Stimulated activated CD4-positive, alpha-beta T cell treated with anti-CD3 and anti-CD28 coated beads, Interleukin-4, amount 100 ng/mL, for 4 hours (primary cell): ENCODE measurements at places on chromosomes 11 and 22.

- no peak for DNase-seq
Measured at GRCh38 chr22:30201945-30202344, 44.6 kb downstream of the LIF start.

- DNase-seq, result no peak
Measured at GRCh38 chr11:28107191-28107749, 686 bp downstream of the KIF18A start.

DNA sequence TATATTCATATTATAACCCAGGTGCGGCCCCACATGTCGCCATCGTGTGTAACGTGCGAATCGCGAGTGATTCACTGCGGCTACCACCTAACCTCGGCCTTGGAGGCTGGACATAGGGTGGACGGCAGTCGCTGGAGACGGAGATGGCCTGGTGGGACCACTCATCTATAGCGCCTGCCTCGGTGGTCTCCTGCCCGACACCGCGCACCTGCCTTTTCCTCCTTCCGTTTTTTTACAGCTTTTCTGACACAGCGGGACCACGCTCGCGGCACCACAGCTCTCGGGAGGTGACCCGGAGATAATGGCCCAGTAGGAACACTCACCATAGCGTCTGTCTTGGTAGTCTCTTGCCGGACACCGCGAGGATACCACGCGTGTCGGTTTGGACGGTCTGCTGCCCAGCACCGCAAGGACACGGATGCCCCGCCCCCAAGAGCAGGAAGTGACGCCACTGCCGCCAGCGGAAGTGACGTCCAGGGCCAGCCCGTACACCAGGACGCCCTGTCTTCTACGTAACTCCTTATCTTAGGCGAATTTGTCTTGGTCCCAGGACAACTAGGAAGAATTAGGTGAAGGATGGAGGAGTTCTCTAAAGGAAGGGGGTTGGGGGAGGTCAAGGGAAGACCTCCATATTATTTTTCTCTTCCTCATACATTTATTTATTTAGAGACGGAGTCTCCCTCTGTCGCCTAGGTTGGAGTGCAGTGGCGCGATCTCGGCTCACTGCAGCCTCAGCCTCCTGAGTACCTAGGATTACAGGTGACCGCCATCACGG is 6.4 kb downstream of the SNU13 start:
- DNase-seq, result peak; percentile 80

DNA sequence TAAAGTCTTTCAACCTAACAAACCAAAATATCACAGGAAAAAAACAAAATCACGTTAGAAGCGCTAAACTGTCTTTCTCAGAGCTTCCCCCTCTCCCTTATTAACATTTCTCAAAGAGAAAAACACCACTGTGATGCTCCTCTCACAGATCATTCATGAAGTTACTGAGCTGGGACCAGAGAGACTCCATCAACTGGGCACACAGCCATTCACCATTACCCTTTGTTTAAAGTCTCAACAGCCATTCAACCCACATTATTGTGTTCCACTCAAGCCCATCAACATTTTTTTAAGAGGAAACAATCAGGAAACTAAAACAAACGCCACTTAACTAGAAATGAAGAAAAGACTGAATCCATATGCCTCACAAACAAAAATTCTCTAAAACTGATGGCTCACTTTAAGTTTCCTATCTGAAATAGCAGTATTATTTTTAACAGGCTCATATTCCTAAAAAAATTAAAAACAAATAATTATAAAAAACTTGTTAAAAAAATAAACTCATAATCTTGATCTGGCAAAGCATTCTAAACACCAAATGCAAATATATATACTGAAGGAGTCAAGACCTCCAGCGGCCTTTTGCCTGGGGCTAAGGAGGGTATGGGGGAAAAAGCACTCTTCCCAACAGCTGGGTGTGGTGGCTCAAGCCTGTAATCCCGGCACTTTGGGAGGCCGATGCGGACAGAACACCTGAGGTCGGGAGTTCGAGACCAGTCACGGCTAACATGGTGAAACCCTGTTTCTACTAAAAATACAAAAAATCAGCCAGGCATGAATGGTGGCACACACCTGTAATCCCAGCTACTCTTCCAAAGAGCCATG is 14.0 kb downstream of the CELF1 start:
- no peak for DNase-seq

DNA sequence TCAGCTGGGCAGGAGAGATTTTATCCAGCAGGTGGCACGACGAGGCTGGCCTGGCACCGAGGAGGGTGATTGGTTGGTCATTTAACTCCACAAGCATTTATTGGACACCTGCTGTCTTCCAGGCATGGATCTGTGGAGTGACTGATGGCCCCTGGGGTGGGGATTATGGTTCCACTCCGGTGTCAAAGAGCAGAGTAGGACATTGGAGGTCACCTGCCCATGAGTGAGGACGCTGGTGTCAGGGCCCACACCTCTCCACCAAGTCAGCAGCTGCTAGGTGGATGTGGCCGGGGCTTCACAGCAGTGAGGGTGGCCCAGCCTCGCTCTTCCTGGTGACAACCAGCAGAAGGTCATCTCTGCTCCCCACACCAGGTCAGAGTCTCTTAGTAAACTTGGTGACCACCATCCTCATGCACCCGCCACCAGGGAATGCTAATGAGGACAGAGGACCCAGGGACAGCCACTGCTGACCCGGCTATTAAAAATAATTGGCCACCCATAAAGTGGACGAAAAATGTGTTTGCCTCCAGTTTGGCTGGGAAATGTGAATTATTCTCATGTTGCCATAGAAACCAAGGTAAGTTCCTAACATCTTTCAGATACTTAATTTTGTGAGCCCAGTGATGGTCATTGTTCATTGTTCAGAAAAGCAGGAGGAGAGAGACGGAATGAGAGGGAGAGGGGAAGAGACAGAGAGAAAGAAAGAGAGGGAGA is 428.7 kb downstream of the TBC1D22A start:
- DNase-seq, result no peak

DNA sequence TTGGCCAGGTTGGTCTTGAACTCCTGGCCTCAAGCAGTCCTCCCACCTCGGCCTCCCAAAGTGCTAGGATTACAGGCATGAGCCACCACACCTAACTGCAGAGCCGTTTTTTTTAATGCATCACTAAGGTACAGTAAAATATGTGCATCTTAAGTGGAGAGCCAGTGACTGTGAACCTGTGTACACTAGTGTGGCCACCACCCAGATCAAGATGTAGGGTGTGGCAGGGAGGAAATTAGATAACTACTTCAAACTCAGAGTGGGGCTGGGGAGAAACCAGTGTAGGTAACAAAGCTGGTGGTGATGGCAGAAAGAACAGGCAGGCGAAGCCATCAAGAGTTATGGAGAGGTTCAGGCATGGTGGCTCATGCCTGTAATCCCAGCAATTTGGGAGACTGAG is 14.4 kb downstream of the SNAP29 start:
- no peak for DNase-seq

- DNase-seq, result no peak
Measured at GRCh38 chr11:21774212-21774611, 418.7 kb upstream of the ANO5 start.

- no peak for DNase-seq
Measured at GRCh38 chr11:44335052-44335760, 25.3 kb upstream of the ALX4 start.

GRCh38 chr11:6452219-6452618 is 11.4 kb upstream of the HPX start:
- no peak for DNase-seq

GRCh38 chr22:49687786-49688515 is 139.7 kb downstream of the BRD1 start:
- no peak for DNase-seq

GRCh38 chr11:120343429-120343828 is 7.2 kb downstream of the ARHGEF12 start:
- DNase-seq, result no peak

DNA sequence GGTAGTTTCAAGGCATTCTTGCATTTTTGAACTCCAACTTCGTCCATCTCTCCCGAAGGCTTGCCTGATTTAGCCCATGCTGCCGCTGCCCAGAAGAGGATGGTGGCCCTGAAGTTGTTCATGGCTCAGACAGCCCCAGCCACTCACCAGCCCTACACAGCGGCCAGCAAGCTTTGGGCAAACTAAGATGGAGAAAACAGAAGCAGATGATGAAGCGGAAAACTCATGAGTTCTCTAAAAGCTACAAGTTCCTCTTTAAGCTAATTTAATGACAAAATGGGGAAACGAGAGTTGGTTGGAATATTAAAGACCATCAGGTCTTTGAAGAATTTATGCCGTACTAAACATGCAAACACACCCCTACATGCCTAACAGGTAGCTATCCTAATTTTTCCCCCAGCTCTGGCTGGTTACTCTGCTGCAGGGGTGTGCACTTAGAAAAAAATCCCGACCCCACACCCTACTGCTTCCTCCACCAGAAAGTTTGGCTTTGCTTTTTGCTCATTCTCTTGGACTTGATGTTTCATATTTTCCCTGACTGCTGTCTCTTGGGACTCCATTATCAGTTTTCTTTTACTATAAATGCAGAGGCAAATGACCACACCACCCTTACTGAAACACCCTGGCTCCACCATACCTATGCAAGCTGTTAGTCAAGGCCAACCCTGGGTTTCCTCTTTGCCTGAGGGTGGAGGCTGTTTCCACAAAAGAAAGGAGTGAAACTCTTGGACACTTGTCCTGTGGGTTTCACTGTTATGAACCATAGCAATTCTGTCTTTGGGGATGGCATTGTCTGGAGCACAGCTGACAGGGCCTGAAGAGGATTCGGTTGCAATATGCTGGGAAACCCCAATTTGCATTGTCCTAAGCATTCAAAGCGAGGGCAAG is at the start of gene MPEG1:
MPEG1 (minus strand) TSS at position 184 of the 888 bp plus-strand sequence; CDS start at position 122, 62 bp downstream.
- no peak for DNase-seq

DNA sequence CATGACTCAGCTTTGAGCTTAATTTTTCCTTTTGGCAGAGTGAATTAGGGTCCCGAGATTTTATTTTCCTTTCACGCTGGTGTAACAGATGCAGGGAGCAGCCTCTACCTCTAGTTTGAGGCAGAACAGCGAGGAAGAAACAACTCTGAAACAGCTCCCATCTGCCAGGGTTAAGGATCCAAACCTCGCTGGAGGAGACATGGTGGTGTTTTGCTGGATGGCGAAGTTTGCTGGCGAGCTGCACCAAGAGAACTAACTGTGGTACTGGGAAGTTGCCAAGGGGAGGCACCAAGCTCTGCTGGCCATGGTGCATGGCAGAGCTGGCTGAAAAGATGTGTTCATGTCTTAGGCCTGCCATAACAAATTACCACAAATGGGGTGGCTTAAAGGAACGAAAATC is 7.6 kb upstream of the ALKBH3 start:
- DNase-seq, result no peak

- no peak for DNase-seq
Measured at GRCh38 chr11:128552783-128553661, 34.3 kb downstream of the ETS1 start.

- no peak for DNase-seq
Measured at GRCh38 chr11:70312401-70313357, 42.2 kb downstream of the PPFIA1 start.

DNA sequence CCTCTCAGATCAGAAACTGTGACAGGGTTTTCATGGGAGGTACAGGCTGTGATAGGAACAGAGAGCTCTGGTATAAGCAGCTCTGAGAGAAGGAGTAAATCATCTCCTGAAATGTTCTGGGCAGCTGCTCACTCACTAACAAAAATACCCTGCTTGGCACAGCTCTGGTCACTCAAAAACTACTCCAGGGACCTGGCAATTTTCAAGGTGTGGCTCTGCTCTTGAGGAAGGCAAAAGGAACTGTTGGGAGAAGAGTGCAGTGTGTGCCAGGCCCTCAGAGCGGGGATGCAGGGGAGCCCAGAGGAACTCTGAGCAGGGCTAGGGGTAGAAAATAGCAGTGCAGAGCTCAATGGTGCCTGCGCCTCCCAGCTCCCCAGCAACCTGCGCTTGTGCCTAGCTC is 180.5 kb upstream of the ZBED5 start:
- no peak for DNase-seq

GRCh38 chr11:116169776-116170175 is 603.0 kb downstream of the BUD13 start:
- no peak for DNase-seq

DNA sequence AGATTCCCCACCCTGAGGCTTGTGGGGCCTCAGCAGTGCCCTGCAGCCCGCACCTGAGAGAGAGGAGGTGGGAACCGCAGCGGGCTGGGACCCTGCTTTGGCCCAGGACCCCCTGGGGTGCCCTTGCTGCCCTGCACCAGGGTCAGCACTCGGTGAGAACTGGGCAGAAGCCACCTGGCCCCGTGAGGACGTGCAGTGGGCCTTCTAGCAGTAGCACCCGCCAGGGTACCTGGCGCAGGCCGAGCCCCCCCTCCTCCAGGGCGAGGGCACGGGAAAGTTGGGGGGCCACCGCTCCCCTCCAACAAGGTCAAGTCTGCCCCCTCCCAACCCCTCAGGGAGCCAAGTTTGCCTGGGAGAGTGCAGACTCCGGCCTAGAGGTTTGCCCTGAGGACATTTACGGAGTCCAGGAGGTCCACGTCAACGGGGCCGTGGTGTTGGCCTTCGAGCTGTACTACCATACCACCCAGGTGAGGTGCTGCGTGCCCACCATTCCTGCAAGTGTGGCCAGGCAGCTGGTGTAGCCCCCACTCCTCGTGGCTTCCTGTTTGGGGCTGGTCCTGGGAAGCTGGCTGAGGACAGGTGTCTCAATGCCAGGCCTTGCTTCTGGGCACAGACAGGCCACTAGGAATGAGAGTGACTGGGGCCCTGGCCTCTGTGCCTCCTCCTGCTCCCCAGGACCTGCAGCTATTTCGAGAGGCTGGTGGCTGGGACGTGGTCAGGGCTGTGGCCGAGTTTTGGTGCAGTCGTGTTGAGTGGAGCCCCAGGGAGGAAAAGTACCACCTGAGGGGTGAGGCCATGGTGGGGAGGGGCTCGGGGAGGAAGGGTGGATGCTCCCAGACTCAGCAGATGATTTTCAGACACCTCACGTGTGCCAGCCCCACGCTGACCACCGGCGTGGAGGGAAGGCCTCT is 3.5 kb downstream of the PGGHG start:
- DNase-seq, result no peak

DNA sequence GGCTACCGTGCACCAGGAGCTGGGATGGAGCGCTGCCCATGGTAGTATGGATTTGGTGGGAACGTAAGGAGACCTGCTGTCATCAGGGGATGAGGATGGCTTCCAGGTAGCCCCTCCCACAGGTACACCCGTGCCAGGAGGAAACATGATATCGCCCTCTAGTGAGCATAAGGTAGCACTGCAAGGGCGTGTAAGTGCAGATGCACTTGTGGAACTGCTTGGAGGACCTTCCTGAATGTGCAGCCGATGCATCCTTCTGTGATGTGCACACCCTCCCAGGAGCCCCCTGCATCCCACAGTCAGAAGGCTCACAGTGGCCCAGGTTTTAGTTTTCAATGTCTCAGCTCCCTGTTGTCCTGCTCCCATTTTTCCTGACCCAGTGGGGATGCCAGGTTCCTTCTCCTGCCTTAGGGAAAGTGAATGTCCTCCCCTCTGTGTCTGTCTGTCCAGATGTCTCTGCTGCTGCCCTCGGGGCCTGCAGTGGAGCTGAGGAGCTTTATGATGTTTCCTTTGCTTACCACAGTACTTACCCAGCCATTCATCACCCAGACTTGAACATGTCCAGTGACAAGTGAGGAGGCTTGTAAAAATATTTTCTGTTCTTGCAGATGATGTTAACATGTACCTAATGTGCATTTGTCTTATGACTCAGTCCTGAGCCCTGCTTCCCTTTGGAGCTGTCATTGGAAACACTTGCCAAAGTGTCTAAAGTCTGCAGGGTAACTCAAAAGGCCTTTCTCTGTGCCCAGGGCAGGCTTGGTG is 49.2 kb downstream of the DBX1 start:
- DNase-seq, result peak; percentile 8

GRCh38 chr11:45052361-45052760 is 94.1 kb upstream of the PRDM11 start:
- no peak for DNase-seq

- DNase-seq, result no peak
Measured at GRCh38 chr22:49457146-49457545, 370.5 kb downstream of the BRD1 start.
